Globus pallidus (tissue), 1 donor: ENCODE measurements at places on chromosomes 11 and 22.

DNA sequence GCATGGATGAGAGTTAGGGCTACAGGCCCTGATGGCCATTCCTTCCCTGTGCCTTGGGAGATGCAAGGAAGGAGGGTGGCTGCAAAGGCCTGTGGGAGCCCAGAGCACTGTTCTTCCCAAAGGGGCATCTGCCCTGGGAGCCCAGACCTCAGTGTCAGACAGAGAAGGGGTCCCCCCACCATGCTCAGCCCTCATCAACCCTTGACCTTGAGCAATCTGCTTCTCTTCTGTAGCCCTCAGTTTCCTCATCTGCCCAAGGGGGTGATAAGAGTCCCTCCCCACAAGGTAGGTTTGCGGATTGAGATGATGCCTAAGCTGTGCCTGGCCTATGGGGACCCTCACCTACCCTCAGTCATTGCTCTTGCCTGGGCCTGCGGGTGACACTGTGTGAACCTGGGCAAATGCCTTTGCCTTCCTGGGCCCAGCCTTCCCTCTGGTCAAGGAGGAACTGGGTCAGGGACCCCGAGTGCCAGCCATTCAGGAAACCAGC is 47.5 kb downstream of the IGLL5 start:
- DNase-seq, result no peak

GRCh38 chr22:47276991-47277390 is 514.5 kb downstream of the TBC1D22A start:
- no peak for DNase-seq

DNA sequence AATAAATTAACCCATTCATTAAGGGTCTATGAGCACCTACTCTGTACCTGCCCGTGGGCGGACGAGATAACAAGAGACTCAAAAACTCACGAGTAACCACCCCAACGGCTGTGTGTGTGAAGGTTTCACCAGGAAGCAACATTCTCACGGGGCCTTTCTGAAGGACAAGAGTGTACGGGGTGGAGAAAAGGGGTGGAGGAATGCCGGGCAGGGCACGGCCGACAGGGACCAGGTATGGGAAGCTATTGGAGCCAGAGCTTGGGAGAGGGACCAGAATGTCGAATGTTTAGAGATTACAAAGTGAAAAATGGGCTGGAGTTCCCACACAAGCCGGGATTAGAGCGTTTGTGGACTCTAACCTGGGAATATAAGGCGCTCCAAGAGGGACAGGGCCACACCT is 1.6 kb downstream of the KMT5B start:
- DNase-seq, result no peak

- DNase-seq, result no peak
Observed at GRCh38 chr11:123924027-123924426, 15.4 kb upstream of the OR4D5 start.

DNA sequence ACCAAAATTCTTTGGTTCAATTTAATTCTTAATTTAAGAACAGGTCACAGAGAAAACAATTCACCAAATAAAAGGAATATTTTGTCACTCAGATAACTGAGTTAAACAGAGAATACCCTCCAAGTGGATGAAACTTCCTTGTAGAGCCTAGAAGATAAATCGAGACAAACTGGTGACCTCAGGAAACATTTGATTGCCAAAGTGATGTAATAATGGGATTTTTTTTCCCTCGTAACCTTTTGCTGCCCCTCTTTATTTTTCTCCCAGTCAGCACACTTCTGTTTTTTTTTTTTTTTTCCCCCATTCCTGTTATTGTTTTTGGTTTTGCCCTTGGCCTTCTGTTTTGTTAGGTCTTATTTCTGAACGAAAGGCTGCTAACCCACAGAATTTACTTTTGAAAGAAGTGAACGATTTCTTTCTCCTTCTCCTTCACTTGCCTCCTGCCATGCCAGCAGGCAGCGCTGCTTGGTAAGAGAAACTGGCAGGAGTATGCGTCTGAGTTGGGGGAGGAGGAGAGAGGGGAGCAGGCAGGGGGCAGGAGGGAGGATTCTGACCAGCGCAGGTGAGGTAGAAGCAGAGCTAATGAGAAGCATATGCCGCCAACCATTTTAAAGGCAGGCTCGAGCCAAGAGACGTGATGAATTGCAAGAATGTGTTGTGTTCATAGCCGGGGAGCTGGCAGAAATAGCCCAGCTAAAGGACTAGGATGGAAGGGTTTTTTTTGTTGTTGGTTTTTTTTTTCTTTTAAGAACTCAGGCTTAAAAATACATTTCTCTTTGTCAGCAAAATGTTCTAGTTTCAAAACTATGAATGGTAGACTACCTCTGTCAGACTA is 121.9 kb upstream of the MTMR2 start:
- peak; percentile 60 for DNase-seq

GRCh38 chr22:38953091-38953490 is 4.3 kb upstream of the APOBEC3A start:
- DNase-seq, result no peak

- peak; percentile 21 for DNase-seq
Observed at GRCh38 chr11:30585125-30585891, 845 bp downstream of the MPPED2 start.

DNA sequence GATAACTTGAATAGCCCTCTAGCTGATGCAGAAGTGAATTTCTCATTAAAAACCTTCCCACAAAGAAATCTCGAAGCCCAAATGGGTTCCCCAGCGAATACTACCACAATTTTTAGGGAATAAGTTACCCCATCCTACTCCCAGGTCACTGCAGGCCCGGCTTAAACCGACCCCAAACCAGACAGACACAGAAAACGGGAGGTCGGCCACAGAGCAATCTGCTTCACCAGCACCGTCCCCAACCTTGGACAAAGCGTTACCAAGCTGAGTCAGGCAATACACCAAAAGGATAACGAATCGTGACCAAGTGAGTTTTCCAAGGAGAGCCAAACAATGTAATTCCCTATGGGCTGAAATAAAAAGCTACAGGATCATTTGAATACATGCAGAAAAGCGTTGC is 575 bp upstream of the MOV10L1 start:
- DNase-seq, result no peak

- DNase-seq, result no peak
Observed at GRCh38 chr11:122363296-122363695, 247.3 kb upstream of the BLID start.

- no peak for DNase-seq
Observed at GRCh38 chr11:19577976-19578619, 134.5 kb upstream of the NAV2 start.

DNA sequence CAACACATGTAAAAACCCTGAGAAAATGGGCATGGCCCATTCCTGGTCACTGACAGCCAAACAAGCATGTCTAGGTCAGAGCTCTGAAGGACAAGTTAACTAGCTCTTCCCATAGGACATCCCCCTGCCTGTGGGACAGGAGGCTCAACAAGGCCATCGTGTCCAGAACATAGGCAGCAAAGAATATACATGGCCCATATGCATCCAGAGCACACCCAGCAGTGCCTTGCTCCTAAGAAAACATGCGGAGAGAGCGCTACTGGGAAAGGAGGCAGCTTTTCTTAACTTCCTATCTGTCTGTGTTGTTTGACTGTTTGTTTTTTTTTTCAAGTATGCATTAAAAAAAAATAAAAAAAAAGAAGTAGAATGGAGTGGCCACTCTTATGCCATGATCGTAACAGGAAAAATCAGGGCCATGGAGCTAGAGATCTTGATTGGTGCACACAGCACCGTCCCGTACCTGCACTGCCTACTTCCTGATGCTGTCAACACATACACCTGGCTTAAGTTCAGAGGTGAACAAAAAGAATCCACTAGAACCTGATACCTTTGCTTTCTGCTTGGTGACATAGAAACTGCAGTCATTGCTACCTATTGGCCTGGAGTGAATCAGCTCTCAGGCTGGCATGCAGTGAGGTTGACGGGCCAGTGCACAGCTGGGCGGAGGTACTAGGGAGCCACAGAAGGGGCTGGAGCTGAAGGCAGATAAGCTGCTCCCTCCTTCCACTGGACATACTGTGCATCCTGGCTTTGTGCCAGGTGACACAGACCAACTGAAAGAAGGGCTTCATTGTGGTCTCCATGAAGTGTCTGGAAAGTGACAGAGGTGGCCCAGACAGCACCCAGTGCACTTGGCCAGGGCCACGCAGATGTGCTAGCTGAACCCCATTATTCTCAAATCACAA is 11.9 kb downstream of the UFD1 start:
- no peak for DNase-seq
